IPS DF 6.9 (cell line): ENCODE measurements at places on chromosomes 11 and 22.

DNA sequence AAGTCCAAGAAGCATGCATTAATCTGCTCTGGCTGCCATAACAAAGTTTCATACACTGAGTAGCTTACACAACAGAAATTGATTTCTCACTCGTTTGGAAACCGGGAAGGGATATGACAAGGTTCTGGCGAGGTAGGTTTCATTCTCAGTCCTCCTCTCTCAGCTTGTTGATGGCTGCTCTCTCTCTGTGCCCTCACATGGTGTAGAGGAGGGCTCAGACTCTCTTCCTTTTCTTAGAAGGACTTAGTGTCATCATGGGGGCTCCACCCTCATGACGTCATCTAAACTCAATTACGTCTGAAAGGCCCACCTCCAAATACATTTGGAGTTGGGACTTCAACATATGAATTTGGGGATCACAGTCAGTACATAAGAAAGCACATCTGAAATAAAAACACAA is 18.6 kb downstream of the GLYATL1 start:
- no peak for DNase-seq

DNA sequence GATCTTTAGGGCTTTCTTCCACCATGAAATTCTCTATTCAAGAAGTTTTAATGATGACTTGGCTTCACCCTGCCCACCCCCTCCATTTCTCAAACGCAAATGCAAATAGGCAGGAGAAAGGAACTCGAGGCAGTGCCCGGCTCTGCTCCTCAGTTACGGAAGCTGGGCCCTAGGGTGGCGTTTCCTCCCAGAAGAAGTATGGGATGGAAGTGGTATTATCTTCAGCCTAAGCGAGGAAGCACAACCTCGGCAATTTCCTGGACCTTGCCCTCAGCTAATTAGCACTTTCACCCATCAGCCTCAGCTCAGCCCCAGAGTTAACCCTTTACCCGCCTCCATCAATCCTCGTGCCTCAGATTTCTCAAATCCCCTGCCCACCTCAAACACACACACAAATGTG is 58.2 kb upstream of the LRRC55 start:
- DNase-seq, result no peak

GRCh38 chr11:87966694-87967093 is 208.5 kb downstream of the RAB38 start:
- DNase-seq, result no peak

DNA sequence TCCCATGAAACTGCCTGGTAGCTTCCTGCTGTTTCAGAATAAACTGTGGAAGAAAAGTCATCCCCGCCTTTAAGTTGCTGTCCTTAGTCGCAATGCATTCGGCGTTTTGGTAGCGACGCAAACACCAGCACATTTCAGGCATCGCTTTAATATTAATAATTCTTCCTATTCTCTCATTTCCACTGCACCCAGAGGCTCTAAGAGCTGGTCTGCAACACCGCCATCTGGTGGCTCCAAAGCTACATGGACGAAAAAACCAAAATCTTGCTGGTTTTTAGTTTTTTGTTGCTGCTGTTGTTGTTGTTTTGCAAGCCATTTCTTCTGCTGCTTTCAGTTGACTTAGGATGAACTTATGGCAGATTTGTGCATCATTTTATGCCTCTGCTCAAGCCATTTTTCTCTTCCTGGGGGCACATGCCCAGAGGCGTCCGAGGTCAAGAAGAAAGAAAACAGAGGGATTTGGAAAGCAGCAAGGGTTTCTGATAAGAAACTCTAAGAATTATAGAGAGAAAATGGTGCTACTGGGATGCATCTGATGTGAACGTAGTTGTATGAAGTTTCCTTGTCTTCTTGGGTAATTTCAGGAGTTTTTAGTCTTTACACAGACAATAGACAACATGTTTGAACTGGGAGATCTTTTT is 345.4 kb upstream of the KIRREL3 start:
- no peak for DNase-seq

DNA sequence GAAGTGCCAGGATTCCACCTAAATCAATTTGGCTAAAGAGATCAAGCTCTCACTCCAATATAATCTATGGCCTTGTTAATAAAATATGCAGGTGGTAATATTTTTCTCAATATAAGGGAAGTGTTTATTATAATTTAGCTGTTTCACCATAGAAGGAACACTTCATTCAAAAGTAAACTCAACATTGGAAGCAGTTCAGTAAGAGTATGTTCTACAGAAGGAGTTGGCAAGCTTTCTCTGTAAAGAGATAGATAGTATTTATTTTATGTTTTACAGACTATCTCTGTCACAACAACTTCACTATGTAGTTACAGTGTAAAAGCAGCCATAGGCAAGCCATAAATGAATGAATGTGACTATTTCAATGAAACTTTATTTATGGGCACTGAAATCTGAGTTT is 313.6 kb upstream of the ANO3 start:
- no peak for DNase-seq

DNA sequence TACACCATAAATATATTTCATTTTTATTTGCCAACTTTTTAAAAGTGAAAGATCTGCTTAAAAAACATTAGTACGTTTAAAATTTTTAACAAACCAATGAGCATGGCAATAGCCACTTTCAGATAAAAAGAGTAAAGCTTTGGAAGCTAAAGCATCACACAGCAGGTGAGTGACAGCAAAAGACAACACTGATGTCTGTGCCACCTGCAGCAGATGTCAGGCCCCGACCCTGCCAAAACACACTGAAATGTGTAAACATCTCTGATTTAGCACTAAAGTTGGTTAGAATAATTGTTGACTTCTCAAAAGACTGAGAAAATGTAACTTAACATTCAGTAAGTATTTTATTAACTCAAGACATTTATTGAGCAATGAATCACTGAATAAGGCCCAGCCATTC is 232.9 kb downstream of the DLG2 start:
- no peak for DNase-seq

DNA sequence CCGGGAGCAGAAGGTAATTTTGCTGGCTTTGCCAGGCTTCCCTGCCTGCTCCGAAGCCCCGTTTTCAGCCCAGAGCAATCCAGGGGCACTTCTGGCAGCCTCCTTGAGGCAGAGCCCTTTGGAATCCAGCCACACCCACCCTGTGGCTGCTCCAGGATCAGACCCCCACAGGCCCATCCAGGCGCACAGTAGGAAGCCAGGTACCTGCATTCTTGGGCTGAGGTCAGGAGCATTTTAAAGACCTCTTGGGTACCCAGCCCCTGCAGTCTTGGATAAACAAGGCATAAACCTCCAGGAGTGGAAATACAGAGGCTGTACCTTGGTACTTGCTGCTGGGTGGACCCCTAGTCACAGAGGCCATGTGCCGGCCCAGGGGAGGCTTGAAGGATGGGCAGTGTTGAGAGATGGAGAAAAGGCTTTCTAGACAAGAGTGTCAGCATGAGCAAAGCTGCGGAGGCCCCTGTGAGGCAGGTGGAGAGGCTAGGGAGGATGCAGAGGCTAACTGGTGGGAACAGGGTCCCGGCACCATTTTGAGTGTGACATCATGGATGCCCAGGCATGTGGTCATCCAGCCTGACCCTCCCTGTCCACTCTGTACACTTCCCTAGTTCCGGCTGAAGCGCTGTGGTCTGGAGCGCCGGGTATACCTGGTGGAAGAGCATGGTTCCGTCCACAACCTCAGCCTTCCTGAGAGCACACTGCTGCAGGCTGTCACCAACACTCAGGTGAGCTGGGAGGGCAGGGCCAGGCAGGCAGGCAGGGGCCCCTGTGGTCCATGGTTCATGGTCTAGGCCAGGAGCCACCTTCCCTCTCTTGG is 3.9 kb downstream of the MUS81 start:
- DNase-seq, result no peak

- no peak for DNase-seq
Measured at GRCh38 chr22:46309526-46310085, 12.9 kb downstream of the GTSE1 start.

- no peak for DNase-seq
Measured at GRCh38 chr11:61035526-61035835, 64.0 kb downstream of the CD6 start.
